ENCODE measurements at places on chromosomes 7 and 10.

GRCh38 chr7:44676776-44677175 is 70.3 kb downstream of the OGDH start:
- no peak for DNase-seq

DNA sequence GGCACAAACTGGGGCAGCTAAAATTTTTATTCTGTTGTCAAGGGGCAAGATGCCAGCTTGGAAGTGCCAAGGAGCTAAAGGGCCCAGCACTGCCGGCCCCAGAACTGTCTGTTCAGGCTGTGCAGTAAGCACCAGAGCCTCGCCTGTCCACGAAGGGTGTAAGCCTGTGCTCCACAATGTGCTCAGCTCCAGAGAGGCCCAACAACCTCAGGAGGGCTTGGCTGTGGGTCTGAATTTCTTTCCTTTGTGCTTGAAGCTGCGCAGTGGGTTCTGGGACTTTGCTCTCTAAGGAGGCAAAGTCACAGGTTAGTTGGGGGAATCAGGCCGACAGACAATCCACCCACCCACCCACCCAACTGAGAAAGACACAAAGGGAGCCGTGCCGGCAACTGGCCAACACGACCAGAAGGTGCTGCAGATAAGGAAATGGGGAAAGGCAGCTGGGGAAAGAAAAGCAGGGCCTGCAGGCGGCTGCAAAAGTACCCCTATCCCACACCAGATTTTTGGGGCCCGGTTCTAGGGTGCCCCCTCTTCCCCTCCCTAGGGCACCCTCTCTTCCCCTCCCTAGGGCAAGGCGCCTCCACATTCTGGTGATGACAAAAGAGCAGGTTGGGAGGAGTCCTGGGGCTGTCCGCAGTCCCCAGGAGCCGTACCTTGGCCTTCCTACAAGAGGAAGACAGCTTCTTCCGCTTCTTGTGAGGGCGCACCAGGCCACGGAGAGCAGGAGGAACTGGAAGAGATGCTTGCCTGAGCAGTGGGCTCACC is 7.7 kb downstream of the DDX56 start:
- DNase-seq = no peak

- DNase-seq = no peak
Measured at GRCh38 chr7:28858206-28858605, 99.9 kb downstream of the TRIL start.

- no peak for DNase-seq
Measured at GRCh38 chr10:125174360-125174759, 14.0 kb upstream of the CTBP2 start.

GRCh38 chr10:118412932-118413331 is 70.8 kb upstream of the FAM204A start:
- DNase-seq = no peak

GRCh38 chr10:26441491-26442214 is 3.5 kb downstream of the APBB1IP start:
- DNase-seq = no peak

DNA sequence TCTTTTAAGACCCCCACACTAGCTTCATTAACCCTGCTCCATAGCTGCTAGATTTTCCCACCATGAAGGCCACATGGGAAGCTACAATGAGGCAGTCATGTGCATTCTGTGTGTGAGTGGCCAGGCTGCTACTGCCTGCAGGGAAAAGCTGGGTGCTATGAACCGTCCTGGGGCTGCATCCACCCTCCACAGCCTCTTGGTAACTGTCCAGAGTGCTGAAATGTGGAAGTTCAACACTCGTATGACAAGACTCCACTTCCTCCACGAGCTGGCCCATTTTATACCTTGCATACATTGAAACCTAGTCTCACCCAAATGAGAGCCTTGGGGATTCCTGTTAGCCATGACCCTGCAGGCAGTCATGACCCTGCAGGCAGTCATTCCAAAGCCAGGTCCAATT is 59.4 kb downstream of the CUZD1 start:
- DNase-seq = no peak

DNA sequence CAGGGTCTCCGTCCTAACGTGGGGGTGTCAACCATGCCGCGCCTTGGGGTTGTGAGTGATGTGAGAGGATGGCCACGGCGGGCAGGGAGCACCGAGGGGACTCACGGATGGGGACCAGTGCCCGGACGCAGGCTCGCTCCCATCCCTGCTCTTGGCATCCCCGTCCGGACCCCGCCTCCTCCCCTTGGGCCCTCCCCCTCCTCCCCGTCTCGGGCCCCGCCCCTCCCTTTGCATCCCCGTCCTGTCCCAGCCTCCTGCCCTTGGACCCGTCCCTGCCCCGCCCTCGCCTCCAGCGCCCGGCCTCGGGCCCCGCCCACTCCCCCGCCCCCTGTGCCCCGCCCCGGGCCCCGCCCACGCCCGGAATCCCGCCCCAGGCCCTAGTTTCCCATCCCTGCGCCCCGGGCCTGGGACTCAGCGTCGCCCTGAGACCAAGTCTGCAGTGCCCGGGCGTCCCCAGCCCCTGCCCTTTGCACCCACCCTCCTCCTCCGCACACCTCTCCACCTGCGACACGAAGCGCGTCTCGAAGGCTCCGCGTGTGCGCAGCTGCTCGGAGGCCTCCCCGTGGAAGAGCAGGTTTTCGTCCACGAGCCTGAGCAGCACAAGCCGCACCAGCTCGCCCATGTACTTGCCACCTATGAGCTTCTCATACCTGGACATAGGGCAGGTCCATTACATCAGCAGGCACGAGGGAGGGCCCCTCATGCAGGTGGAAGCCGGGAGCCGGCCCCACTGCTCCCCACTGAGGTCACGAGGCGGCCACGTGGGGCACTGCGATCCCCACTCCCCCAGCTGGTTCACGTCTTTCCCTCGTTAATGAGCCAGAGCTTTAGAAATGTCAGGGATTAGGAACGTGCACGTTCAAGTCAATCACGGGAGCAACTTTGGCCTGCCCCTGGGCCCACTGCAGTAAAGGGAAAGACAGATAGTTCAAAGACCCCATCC is 5.1 kb upstream of the MYL7 start:
- peak; percentile 69 for DNase-seq

GRCh38 chr7:80439894-80440821 is 71.7 kb downstream of the GNAT3 start:
- no peak for DNase-seq

GRCh38 chr10:78774614-78774998 is 294.2 kb upstream of the ZMIZ1 start:
- no peak for DNase-seq

DNA sequence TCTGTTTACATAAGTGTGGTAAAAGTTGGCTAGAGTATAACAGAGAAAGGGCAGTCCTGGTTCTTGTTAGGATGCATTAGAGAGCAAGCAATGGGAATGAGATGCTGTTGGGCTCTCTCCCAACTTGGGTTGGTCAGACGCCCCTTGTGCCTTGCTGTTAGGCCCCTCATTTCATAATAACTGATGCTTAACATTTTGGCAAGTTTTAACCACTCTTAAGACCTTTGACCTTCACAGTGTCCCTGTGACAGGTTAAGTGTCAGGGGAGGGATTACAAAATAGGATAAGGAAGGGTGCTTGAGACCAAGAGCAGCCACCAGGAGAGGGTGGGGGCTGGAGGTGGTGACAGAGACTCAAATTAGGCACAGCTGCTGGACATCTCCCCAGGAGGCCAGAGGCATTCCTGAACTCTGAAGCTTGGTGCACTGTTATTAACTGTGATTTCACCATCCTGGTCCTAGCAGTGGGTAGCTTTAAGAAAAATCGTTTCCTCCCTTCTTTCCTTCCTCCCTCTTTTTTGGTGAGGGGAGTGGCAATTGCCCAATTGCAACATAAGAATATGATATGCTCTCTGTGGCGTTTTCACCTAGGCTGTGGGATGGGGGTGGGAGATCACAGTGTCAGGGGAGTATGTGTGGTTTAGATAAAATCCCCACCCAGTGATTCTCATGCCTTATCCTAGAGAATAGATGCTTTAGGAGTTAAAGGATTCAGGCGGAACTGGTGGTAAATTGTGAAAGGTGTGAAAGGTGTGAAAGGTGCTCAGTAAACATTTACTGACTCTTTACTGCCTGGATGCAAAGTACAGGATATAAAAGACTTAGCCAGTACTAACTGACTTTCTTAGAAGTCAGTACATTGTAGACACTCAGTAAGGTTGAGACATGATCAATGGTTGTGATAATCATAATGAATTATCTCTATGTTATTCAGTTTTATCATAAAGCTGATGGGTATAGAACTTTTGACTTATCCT is 270.5 kb downstream of the BICC1 start:
- no peak for DNase-seq

DNA sequence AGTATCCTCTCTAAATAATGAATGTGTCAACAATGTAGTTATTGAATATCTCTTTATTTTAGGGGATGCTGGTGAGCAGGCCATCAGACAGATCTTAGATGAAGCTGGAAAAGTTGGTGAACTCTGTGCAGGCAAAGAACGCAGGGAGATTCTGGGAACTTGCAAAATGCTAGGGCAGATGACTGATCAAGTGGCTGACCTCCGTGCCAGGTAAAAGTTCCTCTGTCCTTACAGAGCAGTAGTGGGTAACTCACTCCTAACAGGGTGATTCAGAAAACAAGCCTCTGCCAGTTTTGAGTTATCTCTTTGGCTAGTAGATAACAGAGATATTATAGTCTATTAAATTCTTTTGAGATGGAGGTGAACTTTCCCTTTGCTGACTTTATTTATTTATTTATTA is 67.3 kb downstream of the AP3M1 start:
- DNase-seq = no peak

- DNase-seq = no peak
Measured at GRCh38 chr7:150876817-150877526, 24.7 kb downstream of the AOC1 start.

GRCh38 chr7:100510437-100511239 is 26.9 kb downstream of the NYAP1 start:
- no peak for DNase-seq

GRCh38 chr7:128353610-128354009 is 7.9 kb downstream of the PRRT4 start:
- DNase-seq = no peak

GRCh38 chr7:44652535-44652934 is 46.1 kb downstream of the OGDH start:
- no peak for DNase-seq

- no peak for DNase-seq
Measured at GRCh38 chr7:152313831-152314604, 121.8 kb downstream of the KMT2C start.

- DNase-seq = no peak
Measured at GRCh38 chr7:92798517-92799249, 37.7 kb downstream of the CDK6 start.

DNA sequence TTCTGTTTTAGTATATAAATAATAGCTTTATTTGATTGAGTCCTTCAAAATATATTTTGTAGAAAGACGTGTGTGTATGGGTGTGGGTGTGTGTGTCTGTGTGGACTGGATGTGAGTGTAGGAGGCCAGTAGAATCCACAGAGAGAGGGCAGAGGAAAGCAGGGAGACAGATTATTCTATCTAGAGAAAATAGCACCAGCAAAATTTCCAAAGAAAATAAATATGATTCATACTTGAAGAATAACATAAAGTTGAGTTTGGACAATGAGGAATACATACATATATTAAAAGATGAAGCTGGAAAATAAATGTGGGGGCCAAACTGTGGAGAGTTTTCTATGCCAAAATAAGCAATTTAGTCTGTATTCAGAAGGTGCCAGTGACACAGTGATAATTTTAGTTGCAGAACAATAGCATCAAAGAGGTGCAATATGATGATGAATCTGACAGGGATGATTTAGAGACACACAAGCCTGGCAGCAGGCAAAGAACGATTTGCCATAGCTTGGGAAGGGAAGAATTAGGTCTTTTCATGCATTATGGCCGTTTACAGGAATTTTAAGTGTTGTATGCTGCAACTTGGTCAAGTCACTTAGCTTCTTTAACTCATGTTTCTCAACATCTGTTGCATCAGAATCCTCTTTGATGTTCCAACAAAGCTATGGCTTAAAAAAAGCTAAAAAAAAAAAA is 121.3 kb downstream of the SEMA3A start:
- no peak for DNase-seq

DNA sequence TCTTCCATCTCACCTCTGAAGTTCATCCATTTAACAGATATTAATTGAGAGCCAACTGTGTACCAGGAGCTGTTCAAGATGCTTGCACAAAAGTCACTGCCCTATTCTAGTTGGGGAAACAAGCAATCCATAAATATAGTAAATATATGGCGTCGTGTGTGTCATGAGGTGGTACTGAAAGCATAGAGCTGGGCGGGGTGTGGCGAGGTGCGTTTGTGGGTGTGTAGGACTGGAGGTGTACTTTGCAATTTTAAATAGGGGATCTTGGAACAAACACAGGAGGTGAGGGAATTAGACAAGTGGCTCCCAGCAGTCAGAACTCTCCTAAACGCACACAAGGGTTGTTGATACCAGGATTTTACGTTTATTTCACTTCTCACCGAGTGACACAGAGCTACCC is 490 bp upstream of the ZNF239 start:
- no peak for DNase-seq

DNA sequence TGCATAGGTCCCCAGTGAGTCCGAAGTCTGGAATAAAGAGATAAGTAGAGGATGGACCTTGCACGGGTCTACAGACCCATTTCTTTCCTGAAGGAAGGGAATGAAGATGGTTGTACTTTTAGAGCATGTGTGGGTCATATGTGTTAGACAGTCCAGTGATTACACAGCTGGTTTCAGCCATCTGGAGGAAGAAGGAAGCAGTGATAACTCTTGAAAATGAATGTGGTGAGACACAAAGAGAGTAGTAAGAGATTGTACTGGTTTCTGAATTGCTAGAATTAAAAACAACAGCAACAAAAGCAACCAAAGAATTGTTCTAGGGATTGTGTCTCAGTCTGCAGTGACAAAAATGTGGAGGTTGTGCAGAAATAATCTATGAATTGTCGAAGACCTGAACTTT is 258.9 kb downstream of the SUGCT start:
- DNase-seq = no peak

- DNase-seq = no peak
Measured at GRCh38 chr7:1226186-1226901, 6.3 kb upstream of the UNCX start.

- peak; percentile 60 for DNase-seq
Measured at GRCh38 chr7:954330-955238, at the start of gene ADAP1. ADAP1 (minus strand) TSS chr7:954680; CDS start chr7:954477, 203 bp downstream.

- DNase-seq = no peak
Measured at GRCh38 chr7:24301703-24302102, 17.7 kb downstream of the NPY start.

Measured in activated CD4-positive, CD25-positive, alpha-beta regulatory T cell treated with anti-CD3 and anti-CD28 coated beads, Interleukin-2, amount 50 U/mL, for 72 hours (primary cell).